Mucosa of descending colon (tissue), 3 donors: ENCODE measurements at places on chromosomes 3 and 15. TPM values are rescaled to one million over a fixed set of nuclear protein-coding genes. Genes with fewer than 3 reads are reported as not detected.

KLHL24 gene
- 99.2 TPM for total RNA-seq

SNTN gene
- total RNA-seq = 0.36 TPM

TXNRD3 gene
- 11.4 TPM for total RNA-seq

DNAH12 gene
- 0.16 TPM for total RNA-seq

PRTG gene
- 2.0 TPM for total RNA-seq

PATL2 gene
- 3.9 TPM for total RNA-seq

CHST13 gene
- total RNA-seq = 5.7 TPM

HAUS2 gene
- 11.7 TPM for total RNA-seq

GATA2 gene
- total RNA-seq = 10.1 TPM

CAPN7 gene
- 56.5 TPM for total RNA-seq

CP gene
- 11.6 TPM for total RNA-seq

SLC22A14 gene
- total RNA-seq = 0.12 TPM

TMEM212 gene
- not detected for total RNA-seq

CFAP92 gene
- total RNA-seq = 1.3 TPM

FBXL2 gene
- total RNA-seq = 0.43 TPM

SOX14 gene
- not detected for total RNA-seq
